ENCODE measurements at places on chromosomes 16 and 17. TPM values are rescaled to one million over a fixed set of nuclear protein-coding genes. Genes with fewer than 3 reads are reported as not detected.

Gene TP53TG3B
- polyA plus RNA-seq: not detected

Gene DDX28
- polyA plus RNA-seq: 4.9 TPM

Gene PYDC1
- 2.3 TPM for polyA plus RNA-seq

Gene HBA1
- polyA plus RNA-seq: 1,043 TPM

Gene PRM3
- polyA plus RNA-seq: not detected

Gene ELMO3
- polyA plus RNA-seq: 1.1 TPM

Gene TMIGD1
- polyA plus RNA-seq: not detected

Gene MT1G
- polyA plus RNA-seq: not detected

DNA sequence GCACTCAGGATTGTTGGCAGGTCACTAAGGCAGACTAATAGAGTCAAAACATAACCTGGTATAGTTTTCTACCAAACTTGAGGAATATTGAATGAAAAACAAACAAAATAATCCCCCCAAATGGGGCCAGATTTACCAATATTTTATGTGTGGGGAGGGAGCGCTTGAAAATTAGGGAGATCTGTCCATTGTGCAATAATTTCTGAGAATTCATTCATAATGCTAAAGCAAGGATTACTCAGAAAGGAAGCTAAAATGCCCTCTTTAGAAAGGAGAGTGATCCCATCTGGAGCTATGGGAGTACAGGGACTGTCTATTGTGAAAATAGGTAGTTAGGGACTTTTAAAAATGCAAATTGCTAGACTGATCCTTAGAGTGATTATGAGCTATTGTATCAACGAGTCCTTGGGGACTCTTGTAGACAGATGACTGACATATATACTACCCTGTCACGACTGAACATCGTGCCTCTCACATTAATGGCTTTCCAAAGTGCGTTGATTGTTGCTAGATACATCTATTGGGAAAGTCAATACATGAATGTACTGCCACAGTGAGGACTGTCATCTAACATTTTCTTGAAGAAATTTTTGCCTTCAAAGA, 193.6 kb downstream of the AATF start:
- DNase-seq: no peak

GRCh38 chr17:12789075-12789480, 220 bp upstream of the ARHGAP44 start:
- no peak for DNase-seq

DNA sequence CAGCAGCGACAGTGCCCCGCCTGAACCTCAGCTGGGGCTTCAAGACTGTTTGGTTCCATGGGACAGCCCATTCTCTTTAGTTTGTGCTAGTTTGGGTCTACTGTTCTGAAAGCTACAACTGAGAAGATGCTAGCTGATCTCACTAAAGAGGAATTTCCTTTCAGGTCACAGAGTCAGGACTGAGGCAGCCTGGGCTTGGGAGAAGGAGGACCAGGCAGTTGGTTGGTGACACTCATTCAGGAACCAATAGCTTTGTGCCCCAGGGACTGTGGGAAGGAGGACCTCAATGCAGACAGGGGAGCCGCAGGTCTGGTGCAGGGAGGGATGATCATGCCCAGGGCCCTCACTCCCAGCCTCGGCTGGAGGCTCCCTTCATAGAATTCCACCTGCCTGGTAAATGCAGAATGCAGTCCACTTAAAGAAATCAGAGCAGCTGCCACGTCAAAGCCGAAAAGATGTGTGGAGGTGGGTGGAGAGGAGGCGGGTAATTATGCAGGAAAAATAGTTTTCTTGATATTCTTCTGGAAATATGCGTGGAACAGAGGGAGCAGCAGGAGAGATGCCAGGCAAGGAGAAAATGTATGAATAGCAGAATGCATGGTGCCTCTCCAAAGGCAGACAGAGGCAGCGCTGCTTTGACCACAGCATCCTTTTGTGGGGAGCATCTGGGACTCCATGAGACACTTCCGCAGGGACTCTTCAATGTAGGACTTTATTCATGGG, 32.6 kb upstream of the ZFP90 start:
- DNase-seq: no peak

GRCh38 chr17:5381542-5381941, 37.9 kb downstream of the NUP88 start:
- no peak for DNase-seq

GRCh38 chr17:34307110-34307509, 12.1 kb upstream of the CCL8 start:
- DNase-seq: no peak

DNA sequence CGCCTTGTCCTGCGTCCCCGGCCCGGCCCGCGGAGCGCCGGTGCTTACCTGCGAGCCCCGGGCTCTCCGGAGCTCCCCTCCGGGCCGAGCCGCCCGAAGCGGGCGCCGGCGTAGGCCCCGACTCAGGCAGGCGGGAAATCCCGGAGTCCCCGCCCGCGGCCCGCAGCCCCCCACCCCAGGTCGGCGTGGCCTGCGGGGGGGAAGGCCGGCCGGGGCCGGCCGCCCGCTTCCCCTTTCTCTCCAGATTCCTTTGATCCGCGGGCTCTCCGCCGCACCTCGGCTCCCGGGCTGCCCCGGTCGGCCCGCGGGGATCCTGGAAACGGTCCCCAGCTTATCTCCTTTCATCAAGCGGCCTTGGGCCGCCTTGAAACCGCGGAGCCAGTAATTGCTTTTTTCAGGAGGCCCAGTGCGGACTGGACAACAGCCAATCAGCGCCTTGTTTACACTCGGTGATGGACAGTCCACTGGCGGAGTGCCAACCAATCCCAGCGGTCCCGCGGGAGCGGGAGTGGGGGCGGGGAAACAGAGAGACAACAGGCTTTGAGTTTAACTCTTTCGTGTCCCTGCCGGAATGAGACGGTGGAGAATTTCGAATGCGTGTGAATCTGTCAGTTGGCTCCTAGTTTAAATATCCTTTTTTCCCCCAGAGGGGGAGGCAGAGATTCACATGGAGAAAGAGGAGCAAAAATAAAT, 1.4 kb upstream of the BAHCC1 start:
- DNase-seq: peak; percentile 100

DNA sequence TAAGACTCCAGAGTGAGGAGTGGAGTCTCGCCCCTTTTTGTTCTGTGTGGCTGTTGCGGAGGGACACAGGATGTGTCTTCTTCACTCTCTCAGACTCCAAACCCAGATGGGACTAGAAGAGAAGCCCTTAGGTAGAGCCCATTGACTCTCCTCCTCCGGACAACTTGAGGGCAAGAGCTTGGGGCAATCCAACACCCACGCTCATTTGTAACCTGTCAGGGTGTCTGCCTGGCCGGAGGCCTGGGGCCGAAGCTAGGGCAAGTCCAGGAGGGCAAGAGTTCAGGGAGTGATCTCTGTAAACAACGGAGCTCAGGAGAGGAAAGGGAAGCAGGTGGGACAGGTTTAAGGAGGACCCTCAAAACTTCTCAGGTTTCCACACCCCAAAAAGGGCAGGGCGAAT, 1.4 kb upstream of the HOXB1 start:
- no peak for DNase-seq

DNA sequence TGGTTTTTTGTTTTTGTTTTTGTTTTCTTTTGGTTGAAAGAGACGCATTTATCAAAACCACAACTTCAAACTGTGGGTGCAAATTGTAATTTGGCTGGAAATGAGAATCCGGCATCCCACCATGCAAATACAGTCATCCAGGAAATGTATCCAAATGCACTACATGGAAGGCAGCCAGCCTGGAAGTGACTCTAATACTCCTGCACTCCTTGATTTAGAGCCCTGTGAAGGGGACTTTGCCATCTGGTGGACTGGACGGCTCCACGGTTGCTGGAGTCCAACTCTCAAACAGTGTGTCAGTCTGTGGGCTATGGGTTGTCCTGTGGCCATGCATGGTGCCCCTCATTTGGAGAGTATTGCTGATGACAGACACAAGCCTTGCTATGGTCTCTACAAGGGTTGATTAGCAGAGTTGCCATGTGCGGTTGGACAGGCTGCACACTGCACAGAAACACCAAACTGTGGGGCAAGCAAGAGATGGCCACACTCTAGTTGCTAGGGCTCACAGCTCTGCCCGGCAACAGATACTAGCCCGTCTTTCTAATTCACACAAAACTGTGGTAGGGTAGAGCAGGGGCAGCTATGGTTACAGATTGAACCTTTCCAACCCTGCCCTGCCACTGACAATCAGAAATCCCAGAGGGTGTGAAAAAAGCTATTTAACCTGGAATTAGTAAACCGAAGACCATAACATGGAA, 62.4 kb downstream of the VAT1L start:
- no peak for DNase-seq

DNA sequence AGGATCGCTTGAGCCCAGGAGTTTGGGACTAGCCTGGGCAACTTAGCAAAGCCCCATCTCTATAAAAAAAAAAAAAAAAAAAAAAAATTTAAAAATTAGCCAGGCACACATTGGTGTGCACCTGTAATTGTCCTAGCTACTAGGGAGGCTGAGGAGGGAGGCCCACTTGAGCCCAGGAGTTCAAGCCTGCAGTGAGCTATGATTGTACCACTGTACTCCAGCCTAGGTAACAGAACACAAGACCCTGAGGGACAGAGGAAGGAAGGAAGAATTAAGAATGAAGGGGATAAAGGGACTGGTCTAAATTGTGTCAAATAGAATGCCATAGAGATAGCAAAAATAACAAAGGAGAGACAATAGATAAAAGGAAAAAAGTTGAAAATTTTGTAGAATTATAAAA, 102.8 kb downstream of the TRIM37 start:
- no peak for DNase-seq

Measured in hindlimb muscle (tissue), 1 donor.